CD8-positive, alpha-beta T cell (primary cell): ENCODE measurements at places on chromosomes 12 and 14.

- DNase-seq: peak; percentile 32
These were observed 358.1 kb downstream of the ADGRD1 start for GRCh38 chr12:131311764-131312163.

DNA sequence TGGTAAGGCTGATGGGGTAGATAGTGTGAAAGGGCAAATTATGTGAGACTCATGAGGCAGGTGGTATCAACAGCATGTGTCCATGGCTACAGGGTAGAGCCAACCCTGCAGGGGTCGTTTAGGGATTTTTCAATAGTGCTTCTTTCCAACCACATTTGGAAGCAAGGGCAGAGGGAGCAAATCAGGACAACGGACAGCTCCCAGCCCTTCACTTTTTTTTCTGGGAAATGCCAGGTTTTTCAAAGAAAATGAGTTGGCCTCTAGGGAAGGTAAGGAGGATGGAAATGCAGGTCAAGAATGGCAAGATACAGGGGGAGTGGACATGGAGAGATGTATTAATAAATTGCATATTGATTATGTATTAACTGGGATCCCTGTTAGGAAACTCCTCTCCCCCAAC lies 4.9 kb upstream of the CMA1 start:
- no peak for DNase-seq

DNA sequence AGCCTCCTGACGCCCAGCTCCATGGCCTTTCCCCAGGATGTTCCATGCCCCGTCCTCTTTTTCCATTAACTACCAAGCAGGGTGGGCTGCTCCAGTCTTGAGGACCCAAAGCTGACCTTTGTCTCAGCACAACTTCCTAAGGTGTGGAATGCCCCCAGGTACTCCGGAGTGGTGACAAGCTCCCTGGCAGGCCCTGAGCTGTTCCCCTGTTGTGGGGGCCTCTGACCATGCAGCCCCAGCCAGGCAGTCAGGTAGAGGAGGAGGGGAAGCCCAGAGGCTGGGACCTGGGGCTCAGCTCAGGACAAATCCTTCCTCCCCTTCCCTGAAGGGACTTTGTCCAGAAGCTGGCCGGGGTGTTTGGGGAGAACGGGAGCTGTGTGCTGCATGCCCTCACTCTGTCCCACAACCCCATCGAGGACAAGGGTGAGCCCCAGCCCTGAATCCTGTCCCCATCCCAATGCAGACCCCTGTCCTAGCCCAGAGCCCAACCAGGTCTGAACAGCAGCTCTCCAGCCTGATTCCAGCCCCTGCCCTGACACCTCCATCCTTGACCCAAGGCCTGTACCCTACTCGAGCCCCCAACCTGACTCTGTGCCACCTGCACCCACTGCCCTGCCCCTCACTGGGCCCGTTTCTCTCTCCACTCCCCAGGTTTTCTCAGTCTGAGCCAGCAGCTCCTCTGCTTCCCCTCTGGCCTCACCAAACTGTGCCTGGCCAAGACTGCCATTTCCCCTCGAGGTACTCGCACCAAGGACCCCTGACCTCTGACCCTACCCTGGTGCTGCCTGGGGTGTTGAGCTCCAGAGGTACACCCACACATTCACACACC lies 4.4 kb downstream of the CARMIL3 start:
- no peak for DNase-seq

GRCh38 chr12:1838205-1838993 lies 18.0 kb downstream of the LRTM2 start:
- DNase-seq: no peak

DNA sequence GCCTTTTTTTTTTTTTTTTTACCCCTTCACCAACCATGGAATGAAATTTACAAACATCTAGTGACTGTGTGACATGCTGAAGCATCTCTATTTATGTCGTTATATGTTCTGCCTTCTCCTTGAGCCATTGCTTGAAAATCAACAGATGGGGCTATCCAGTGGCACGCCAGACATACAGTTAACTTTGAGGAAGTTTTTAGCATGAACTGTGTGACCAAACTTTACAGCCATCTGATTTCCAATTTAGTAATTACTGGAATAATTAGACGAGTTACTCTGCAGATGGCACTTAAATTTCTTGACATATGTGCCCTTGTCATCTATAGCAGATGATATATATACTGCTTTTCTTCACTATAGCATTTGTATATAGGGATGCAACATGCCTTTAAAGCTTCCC lies 192.1 kb downstream of the SNAPC1 start:
- no peak for DNase-seq

GRCh38 chr12:119870457-119870856 lies 6.7 kb downstream of the CIT start:
- no peak for DNase-seq

- no peak for DNase-seq
These were observed 2.6 kb downstream of the SIX4 start for GRCh38 chr14:60721326-60722106.

- no peak for DNase-seq
These were observed 16.3 kb downstream of the SMCO2 start for GRCh38 chr12:27462851-27463250.
